Fibroblast of skin of left biceps (primary cell): ENCODE measurements at places on chromosomes 2 and 18.

GRCh38 chr2:79796641-79797040 lies 283.8 kb downstream of the CTNNA2 start:
- DNase-seq, result no peak

DNA sequence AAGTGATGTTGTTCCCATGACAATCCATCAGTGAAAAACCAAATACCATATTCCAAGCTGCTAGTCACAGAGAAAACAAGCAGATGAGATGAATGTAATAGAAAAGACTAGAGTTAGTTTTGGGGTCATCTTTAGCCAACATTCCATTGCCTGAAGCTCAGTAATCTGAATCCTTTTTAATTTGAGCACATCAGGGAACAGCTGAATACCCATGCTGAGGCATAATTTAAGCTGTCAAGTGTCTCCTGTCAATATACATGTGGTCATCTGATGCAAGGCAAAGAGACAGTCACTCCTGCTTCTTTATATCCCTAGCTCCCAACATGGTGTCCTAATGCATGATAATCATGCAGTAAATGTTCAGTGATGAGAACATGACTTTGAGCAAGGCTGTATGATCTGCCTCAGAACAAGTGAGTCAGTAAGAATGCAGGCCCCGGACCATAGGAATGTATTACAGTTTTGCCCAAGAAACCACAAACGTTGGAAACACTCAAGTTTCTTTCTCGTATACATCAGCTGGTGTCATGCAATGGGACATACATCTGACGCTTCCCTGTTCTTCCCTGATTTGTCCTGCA lies 48.0 kb downstream of the CDK15 start:
- peak; percentile 96 for DNase-seq

- DNase-seq, result peak; percentile 56
Observed at GRCh38 chr2:25851740-25852503, 26.4 kb downstream of the ASXL2 start.

GRCh38 chr2:45681675-45682074 lies 30.2 kb downstream of the PRKCE start:
- peak; percentile 25 for DNase-seq

DNA sequence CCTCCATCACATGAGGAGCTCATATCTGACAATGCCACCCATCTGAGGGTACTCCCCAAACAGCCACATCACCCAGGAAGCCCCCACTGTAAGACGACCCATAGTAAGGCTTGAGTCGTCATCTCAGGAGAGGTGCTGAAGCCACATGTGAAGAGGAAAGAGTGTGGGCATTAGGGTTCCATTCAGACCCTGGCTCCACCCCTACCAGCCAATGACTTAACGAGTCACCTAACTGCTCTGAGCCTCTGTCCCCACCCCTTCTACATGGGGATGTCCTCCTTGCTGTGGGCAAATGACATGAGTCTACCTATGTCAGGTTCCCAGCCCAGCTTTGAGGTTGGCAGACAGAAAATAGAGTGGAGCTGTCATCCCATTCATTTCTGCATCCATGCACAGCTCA lies 46.3 kb downstream of the C1QL2 start:
- no peak for DNase-seq

DNA sequence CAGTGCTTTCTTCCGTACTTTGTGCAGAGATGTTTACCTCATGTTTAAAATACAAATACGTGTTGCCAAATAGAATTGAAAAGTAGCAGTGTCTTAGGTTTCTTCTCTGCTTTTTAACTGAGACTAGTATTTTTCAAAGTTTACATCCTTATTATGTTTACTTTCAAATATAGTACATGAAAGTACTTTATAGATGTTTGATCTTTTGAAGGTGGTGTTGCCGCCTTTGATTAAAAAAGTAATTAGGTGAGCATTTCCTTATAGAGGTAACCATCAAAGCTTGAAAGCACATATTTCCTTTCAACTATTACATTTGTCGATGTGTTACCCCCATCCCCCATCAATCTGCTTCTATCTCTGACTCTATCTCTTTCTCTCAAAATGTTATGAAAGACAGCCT lies 87.0 kb downstream of the CERS6 start:
- no peak for DNase-seq

DNA sequence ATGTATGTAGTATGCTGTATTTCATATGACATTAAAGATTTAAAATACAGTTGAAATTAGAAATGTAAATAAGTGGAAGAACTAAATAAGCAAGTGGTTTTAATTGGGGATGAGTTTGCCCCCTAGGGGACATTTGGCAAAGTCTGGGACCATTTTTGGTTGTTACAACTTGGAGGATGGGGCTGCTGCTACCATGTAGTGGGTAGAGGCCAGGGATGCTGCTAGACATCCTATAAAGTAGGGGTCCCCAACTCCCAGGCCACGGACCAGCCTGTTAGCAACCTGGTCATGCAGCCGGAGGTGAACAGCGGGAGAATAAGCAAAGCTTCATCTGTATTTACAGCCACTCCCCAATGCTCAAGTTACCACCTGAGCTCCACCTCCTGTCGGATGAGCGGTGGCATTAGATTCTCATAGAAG lies 27.9 kb upstream of the ASNSD1 start:
- DNase-seq, result no peak

- DNase-seq, result no peak
Observed at GRCh38 chr18:40013001-40013609, 1941.9 kb upstream of the PIK3C3 start.

DNA sequence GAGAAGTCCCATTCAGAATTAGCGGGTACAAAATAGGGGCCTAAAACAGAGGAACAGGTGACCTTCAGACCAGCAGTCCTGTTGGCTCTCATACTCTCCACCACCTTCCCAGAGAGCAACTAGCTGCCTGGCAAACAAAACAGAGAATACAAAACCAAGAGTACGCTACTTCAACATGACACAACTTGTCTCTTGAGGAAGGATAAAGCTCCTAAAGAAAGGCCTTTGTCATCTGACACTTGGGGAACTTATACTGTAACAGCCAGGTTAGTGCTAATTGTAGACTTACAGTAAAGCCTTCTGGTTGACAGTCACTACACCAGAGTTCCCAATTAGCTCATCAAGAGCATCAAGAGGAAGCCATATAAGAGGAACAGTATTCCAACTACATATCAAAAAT lies 282.1 kb upstream of the NT5C1B start:
- no peak for DNase-seq

DNA sequence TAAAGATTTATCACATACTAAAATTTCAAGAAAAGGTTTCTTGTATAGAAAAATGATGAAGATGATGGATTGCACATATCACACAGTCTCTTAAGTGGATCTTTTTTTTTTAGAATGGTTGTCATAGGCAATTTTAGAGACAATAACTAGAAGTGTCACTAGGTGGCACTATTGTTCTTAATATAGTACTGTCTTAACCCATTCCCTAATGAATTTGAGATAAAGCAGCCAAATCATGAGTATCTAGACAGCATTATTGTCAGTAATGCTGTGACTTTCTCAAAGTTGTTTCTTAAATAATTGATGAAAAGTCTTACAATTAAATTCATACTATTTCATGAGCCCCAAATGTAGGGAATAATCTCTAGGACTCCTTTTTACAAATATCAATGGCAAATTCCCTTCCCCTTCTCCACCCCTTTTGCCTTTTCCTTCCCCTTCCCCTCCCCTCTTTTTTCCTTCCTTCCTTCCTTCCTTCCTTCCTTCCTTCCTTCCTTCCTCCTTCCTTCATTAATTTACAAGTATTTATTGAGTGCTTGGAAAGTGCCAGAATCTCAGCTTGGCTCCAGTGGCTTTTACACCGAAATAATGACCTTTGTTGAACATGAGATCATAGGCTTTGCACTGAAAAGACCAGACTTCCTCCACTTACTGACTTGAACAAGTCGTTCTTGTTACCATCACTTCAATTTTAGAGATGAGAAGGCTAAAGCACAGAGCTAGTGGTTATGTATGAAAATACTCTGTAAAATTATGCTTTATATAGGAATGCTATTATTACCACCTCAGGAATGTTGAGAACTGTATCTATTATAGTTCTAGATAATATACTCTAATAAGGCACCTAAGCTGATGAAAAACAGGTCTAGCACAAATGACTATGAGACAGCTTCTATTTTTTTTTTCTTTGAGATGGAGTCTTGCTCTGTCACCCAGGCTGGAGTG lies 19.8 kb downstream of the MYL12B start:
- DNase-seq, result peak; percentile 50

GRCh38 chr2:239966853-239967552 lies 58.1 kb downstream of the NDUFA10 start:
- no peak for DNase-seq
